ENCODE measurements at places on chromosomes 1 and 21.

DNA sequence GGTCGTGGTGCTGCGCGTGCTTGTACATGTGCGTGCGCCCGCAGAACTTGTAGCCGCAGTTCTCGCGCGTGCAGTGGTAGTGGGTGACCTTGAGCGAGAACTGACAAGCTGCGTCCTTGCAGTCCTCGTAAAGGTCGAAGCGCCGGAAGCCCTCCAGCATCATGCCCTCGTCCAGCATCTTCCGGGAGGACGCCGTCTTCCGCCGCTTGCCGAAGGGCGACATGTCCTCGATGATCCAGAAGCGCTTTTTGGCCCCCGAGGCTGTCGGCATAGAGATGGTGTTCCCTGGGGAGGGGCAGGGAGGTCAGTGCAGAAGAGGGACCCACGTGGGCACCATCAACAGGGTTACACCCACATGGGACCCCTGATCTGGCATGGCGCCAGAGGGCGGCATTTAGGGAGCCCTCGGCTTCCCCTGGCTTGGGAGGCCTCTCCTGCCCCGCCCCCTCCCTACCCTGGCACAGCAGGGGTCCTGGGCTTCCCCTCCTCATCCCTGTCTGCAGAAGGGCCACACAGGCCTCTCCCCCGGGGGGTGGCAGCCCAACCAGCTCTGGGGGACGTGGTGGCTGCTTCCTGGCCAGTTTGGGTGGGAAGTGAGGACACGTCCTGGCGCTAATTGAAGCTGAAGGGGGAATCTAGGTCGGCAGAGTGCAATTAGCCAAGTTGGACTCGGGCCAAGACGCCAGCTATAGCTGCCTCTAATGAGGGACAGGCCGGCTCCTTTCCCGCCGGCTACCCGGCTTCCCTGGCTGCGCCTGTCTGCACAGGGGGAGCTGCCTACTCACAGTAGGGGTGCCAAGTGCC is 156.5 kb downstream of the CASZ1 start:
- no peak for DNase-seq

- DNase-seq, result no peak
Measured at GRCh38 chr1:173438675-173439074, 38.5 kb upstream of the PRDX6 start.

- DNase-seq, result no peak
Measured at GRCh38 chr1:181347495-181348390, 135.6 kb upstream of the CACNA1E start.

- no peak for DNase-seq
Measured at GRCh38 chr21:26653430-26653829, 80.3 kb upstream of the CYYR1 start.

DNA sequence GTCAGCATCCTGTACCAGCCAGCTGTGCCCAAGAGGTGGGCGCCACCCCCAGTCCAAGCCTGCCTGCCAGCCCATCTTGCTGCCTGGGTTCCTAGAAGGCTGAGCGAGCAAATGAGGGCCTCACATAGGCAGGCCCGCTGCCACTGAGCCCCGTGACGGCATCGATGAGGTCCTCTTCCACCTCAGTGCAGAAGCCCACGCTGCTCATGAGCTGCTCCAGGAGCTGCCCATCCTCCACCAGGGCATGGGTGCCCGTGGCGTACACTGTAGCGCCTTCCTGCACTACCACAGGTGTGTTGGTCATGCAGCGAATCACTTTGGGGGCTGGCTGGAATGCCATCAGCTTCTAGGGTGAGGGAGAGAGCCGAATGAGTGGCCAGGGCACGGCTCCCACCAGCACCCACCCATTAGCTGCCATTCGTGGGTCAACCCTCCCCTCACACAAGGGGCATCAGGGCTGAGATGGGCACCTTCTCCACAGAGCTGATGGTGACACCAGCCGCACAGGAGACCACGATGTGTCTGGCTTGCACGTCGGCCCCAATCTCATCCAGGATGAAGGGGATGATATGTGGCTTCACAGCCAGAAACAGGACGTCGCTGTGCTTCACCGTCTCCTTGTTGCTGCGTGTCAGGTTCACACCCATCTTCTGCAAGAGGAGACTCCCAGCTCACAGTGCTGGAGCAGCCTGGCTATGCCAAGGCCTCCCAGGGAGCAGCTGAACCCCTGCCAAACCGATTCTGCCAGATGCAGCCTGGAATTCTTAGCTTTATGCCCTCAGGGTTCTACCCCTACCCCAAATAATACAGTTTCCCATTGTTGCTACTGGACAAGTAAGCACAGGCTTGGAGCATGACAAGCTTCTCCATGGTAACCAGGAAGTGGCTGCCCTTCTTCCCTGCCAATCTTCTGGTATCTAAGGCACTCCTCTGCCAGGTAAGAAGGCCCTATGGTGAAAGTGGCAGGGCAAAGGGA is 2.0 kb downstream of the PYCR2 start:
- DNase-seq, result no peak

- DNase-seq, result no peak
Measured at GRCh38 chr1:39103328-39104157, 77.4 kb downstream of the NDUFS5 start.

DNA sequence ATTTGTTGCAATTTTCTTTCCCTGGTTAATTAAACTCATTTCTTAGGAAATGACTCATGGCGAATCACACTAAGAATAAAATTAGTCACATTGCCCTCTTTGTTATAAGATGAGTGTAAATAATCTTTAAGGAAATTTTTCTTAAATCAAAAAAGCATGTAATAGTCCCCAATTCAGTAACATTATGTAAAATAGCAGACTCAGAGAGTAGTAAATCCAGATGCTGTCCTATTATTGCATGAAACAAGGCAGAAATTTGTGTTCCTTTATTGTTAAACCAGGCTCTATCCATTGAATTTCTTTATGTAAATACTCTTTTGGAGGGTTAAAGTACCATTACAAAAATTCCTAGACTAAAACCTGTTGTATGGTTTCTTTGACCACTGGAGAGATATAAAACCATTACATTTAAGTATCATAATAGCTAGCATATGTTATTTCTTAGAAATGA is 154.5 kb upstream of the C1orf87 start:
- no peak for DNase-seq

DNA sequence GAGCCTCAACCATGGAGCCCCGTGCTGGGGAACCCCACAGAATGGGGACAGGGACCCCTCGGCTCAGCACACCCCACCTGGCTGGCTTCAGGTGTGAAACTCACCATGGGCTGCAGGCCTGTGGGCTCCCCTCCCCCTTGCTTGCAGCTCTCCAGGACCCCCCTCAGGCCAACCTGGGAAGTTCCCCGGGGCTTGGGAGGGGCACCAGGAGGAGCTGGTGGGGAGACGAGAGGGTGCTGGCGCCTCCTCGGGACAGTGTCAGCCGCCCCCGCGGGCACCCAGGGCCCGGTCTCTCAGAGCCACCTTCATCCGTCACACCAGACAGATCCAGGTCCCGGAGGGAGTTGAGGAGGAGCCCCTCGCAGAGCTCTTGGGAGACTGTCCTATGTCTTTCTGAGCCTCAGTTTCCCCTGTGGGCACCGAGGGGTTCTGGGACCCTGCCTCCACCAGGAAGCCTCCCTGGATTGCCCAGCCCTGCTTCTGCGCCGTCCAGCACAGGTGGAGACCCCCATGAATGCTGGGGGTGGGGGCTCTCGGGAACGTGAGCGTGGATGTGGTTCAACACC is 657 bp upstream of the TNFRSF18 start:
- DNase-seq, result no peak

- DNase-seq, result no peak
Measured at GRCh38 chr1:35143737-35144508, 49.0 kb downstream of the SFPQ start.

DNA sequence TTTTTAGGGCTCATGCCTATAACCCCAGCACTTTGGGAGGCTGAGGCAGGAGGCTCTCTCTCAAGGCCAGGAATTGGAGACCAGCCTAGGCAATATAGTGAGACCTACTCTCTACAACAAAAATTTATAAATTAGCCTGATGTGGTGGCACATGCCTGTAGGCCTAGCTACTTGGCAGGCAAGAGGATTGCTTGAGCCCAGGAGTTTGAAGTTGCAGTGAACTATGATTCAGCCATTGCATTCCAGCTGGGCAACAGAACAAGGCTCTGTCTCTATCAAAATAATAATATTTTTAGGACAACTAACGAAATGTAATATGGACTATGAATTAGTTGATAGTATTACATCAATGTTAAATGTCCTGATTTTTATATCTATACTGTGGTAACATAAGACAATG is 68.8 kb upstream of the ARID1A start:
- DNase-seq, result no peak

GRCh38 chr1:153608742-153609584 is 4.0 kb downstream of the S100A16 start:
- DNase-seq, result no peak

DNA sequence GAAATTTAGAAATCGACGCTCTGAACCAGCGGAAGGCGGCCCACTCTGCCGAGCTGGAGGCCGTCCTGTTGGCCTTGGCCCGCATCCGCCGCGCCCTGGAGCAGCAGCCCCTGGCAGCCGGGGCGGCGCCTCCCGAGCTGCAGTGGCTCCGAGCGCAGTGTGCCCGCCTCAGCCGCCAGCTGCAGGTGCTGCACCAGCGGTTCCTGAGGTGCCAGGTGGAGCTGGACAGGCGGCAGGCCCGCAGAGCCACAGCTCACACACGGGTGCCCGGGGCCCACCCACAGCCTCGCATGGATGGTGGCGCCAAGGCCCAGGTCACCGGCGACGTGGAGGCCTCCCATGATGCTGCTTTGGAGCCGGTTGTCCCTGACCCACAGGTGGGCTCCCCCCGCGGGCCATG is 47.0 kb upstream of the DIP2A start:
- DNase-seq, result no peak

- DNase-seq, result no peak
Measured at GRCh38 chr1:30420519-30421050, 302.8 kb downstream of the MATN1 start.

- no peak for DNase-seq
Measured at GRCh38 chr1:217521317-217521716, 109.6 kb downstream of the GPATCH2 start.

DNA sequence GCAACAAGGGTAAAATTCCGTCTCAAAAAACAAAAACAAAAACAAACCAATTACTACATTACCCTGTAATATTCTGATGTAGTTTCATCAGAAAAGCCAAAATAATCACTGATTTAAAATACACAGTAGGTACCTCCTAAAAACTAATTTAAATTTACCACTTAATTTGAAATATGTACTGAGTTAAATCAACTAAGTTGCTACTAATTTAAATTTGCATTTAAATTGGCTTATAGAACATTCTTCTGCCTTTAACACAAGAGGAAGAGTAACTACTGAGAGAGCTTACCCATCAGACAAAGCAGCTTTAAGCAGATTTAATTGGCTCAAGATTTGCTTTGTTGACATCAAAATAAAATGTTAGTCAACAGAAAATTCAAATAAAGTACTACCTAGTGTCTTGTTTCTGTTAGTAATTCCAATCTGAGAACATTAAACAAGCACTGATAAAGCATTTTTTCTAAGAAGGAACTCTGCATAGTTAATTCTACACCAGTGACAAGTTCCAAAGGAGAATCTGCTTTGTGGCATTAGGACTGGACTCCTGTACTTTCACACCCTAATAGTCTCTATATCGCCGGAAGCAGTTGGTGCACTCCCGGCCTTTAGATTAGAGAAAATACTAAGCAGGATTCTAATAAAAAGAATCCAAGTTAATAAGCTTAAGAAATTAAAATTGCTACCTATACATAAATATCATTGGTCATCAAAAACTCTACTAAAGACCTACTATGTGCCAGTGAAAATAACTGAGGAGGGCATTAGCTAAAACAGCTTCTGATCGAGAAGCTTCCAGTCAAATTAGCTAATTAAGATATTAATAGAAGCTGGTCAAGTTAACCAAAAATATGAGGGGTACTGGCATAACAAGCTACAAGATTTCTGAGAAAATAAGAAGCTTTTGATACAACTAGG is 8.4 kb downstream of the LUZP1 start:
- DNase-seq, result no peak
